ENCODE measurements at places on chromosomes 1 and 21.

DNA sequence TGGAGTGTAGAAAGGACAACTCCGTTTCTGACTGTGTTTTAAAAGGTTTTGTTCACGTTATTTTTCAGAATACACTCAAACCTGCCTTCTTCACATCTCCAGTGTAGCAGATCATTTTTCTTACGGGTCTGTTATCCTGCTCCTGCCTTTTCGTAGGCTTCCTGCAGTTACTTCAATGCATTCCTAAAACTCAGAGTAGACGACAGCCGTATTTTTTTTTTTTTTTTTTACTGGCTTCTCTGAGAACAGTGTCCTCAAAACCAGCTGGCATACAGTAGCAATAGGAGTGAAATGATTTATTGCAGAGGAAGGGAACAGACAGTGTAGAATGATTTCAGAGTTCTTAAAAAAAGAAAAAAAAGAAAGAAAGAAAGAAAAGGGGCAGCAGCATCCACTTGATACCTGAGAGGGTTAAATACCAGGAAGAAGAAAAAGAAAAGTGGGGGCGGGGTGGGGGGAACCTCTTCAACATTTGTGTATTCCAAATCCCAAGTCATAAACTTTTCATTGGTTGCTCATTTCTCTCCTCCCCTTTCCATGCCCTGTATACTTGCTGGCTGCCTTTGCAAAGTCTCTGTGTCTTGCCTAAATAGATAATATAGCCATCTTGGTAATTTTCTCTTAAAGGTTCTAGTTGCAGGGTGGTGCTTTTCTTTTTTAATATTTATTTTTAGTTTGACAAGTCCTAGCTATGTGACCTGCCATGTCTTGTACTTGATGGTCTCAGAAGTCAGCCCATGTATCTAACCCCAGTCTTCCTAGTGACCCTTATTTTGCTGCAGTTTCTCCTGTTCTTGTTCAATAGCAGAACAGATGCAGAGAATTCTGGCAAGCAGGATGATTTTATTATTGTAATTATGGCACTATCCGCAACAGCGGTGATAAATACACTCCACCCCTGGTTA, 2.8 kb downstream of the TGFB2 start:
- no peak for DNase-seq

DNA sequence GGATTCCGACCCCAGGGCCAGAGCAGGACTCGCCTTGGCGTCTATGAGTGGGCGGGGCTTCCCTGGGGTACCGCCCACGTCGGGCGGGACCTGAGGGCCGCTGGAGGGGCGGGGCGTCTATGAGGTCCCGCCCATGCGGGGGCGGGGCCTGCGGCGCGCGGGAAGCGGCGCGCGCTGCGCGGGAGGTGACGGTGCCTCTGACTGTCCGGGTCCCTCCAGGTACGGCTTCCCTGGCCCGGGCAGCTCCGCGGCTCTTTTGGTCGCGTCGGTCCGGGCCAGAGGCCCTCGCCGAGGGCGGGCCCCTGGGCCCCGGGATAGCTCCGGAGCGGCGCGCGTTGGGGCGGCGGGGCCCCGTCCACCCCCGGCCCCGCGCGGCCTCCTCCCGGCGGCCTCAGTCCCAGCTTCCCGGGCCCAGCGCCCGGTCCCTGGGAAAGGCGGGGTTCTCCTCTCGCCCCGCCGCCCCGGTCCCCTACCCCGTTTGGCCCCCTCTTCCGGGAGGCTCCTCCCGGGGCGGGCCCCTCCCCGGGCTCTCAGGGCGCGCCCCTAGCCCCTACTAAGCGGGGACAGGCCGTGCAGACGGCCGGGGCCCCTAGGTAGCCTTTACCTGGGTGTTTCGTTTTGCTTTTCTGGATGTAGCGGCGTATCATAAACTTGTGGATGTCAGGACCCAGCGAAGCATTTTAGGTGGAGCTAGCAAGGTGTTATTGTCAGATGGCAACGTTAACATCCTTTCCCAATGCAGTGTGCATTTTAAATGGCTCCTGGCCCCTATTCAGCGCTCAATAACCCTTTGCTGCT, at the start of gene CHAF1B:
Gene CHAF1B (plus strand): TSS at position 160 of the 798 bp plus-strand sequence. CDS start 745 bp downstream, outside the sequence.
- peak; percentile 62 for DNase-seq

DNA sequence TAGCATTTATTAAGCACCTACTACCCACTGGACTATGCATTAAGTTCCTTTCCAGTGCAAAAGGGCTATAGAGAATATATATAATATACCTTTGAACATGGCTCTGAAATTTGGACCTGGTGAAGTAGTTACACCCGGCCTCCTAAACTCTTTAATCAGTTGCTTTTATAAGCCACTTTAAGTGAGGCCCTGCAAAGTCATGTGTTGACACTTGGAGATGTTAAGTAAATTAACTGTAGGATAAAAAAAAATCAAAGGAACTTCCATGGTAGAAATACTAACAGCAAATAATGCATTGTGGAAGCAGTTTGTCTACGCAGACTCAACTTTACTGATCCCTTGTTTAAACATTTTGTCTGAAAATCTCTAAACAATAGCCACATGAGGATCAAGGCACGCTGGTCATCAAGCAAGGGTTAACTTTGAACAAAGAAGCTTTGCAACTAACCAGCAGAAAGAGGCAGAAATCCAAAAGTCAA, 283.9 kb downstream of the VAV3 start:
- DNase-seq = no peak

GRCh38 chr1:237851210-237851845, 39.4 kb downstream of the ZP4 start:
- DNase-seq = no peak

DNA sequence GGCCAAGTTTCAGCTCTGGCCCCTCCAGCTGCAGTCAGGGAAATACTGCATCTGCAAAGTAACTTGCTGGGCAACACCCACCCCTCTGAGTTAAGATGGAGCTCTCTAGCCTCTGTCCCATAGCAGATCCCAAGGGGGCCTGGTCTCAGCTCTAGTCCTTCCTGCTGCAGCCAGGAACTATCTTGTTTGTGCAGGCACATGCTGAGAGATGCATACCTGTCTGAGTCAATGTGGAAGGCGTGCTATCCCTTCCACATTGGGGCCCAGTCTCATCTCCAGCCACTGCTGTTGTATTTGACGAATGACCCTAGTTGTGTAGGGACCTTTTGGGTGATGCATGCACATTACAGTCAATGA, 76.4 kb downstream of the CTH start:
- no peak for DNase-seq

- DNase-seq = no peak
Measured at GRCh38 chr21:33937931-33938339, 22.3 kb upstream of the ATP5PO start.

GRCh38 chr1:70044832-70045231, 160.5 kb downstream of the LRRC40 start:
- no peak for DNase-seq

- no peak for DNase-seq
Measured at GRCh38 chr1:223776826-223777454, 64.6 kb downstream of the CAPN2 start.

- no peak for DNase-seq
Measured at GRCh38 chr1:246709835-246710234, 14.4 kb upstream of the SCCPDH start.

DNA sequence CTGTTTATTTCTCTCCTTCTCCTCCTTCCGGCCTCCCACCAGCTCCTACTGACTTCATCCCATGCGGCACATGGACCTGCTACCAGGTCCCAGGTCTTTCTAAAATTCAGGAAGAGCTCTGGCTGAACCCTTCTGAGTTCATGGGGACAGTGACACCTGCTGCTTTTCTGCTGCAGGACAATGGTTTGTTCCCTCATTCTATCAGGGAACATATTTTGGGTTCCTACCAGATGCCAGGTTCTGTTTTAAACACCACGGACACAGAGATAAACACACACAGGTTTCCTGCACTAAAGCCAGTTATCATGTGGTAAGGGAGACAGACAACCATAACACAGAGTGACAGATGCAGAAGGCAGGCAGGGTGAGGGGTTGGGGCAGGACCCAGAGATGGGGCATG, 114.0 kb upstream of the RAB4A start:
- no peak for DNase-seq

Measured in activated naive CD8-positive, alpha-beta T cell treated with anti-CD3 and anti-CD28 coated beads, Interleukin-2, amount 50 U/mL, for 16 hours (primary cell).